ENCODE measurements at places on chromosomes 11 and 22. TPM values are rescaled to one million over a fixed set of nuclear protein-coding genes. Genes with fewer than 3 reads are reported as not detected.

OR52A1 gene
- not detected for total RNA-seq

LZTR1 gene
- total RNA-seq, result 71.5 TPM

CHRM1 gene
- total RNA-seq, result not detected

CABP7 gene
- total RNA-seq, result not detected

SLC5A1 gene
- not detected for total RNA-seq

GRCh38 chr22:36221799-36222751 lies 17.3 kb downstream of the APOL2 start:
- H3K4me1 ChIP-seq, result peaks cover 17% of the 10 kb centered on the region
- H3K27ac ChIP-seq, result no peak overlapping the region
- DNase-seq, result peak; percentile 55
- 0 out of 2 replicates have a peak, but pooled peaks cover 8% of the 10 kb centered on the region for H3K27me3 ChIP-seq
- no peak overlapping the region for H3K4me3 ChIP-seq

GRCh38 chr11:69377029-69377952 lies 83.3 kb downstream of the MYEOV start:
- no peak overlapping the region for H3K27ac ChIP-seq
- no peak overlapping the region for H3K4me3 ChIP-seq
- no peaks in the 10 kb centered on the region for H3K4me1 ChIP-seq
- H3K36me3 ChIP-seq, result no peaks in the 10 kb centered on the region

DNA sequence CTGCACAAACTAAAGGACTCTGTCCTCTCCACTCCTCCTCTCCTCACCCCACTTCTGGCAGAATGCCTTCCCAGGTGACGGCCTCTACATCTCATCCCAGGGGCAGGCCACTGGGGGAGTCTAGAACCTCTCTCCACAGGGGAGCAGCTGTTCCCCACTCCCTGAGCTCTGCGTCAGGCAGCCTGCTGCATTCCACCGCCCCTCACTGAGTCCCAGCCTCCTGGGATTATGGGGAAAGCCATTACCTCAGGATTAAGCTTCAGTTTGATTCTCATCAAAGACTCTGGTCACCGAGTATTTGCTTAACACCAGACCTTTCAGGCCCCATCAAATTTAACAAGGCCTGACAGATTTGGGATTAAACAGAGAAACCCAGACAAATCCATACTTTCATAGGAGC lies 405.9 kb downstream of the NXPE2 start:
- no peak for DNase-seq
- H3K4me1 ChIP-seq, result no peaks in the 10 kb centered on the region
- no peak overlapping the region for H3K27ac ChIP-seq
- no peak overlapping the region for H3K4me3 ChIP-seq

- H3K27ac ChIP-seq, result no peak overlapping the region
- DNase-seq, result no peak
- H3K27me3 ChIP-seq, result no peaks in the 10 kb centered on the region
- no peaks in the 10 kb centered on the region for H3K36me3 ChIP-seq
Observed at GRCh38 chr11:107750313-107750712, 38.5 kb upstream of the SLN start.
